ENCODE measurements at places on chromosomes 4 and X.

GRCh38 chr4:152892974-152893373 lies 43.1 kb upstream of the FHDC1 start:
- no peak for DNase-seq

- DNase-seq: no peak
Observed at GRCh38 chr4:120611092-120611491, 311.4 kb downstream of the PRDM5 start.

- DNase-seq: no peak
Observed at GRCh38 chr4:127642169-127642568, 9.4 kb downstream of the INTU start.

GRCh38 chrX:37912304-37912703 lies 64.9 kb upstream of the DYNLT3 start:
- peak; percentile 16 for DNase-seq

DNA sequence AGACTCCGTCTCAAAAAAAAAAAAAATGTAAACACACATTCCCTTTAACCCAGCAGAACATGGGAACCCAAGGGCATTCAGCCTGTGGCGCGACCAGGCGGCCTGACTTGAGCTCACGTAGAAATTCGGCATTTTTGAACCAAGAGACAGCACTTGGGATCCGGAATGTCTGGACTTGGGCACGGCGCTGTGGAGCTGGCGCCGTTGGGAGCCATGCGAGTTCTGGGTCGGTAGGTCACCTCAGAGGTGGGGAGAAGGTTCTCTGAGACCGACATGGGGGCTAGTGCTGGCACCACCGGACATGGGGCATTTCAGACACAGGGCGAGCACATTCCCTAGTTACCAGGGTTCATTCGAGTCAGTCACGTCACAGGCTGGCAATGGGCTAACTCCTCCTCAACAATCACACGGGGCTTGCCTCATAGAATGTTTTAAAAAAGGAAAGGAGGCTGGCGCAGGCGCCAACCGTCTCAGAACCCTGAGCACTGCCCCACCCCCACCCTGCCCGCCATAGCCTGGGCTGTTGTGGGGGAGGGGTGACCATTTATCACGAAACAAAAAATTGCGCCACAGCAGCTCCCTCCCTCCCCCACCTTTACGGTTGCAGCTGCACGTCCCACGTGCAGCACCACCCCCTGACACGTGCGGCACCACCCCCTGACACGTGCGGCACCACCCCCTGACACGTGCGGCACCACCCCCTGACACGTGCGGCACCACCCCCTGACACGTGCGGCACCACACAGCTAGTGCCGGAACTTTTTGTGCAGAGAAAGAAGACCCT lies at the start of gene TEX28:
TSS of gene TEX28 (minus strand) at position 334 of the 784 bp plus-strand sequence. CDS start 3,007 bp downstream, outside the sequence.
- no peak for DNase-seq

DNA sequence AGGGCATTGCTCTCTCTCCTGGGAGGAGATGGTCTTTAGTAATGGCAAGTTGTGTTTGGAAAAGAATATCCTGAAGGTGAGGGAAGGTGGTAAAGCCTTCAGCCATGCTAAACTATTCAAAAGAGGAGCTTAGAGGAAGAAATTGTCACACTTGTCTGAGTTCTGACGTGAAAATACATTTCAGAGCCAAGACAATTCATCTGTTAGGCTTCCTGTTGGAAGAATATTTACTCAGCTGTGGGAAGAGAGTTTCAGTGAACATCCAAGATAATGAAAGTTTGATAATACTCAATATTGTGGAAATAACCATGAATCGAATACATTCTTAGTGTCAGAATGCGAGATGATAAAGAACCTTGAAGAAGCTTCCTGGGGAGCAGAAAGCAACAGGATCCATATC lies 143.3 kb downstream of the GPAT3 start:
- DNase-seq: no peak

GRCh38 chr4:25022766-25023165 lies 8.0 kb downstream of the LGI2 start:
- DNase-seq: no peak

- DNase-seq: peak; percentile 78
Observed at GRCh38 chr4:7978489-7978888, 38.8 kb upstream of the AFAP1 start.

DNA sequence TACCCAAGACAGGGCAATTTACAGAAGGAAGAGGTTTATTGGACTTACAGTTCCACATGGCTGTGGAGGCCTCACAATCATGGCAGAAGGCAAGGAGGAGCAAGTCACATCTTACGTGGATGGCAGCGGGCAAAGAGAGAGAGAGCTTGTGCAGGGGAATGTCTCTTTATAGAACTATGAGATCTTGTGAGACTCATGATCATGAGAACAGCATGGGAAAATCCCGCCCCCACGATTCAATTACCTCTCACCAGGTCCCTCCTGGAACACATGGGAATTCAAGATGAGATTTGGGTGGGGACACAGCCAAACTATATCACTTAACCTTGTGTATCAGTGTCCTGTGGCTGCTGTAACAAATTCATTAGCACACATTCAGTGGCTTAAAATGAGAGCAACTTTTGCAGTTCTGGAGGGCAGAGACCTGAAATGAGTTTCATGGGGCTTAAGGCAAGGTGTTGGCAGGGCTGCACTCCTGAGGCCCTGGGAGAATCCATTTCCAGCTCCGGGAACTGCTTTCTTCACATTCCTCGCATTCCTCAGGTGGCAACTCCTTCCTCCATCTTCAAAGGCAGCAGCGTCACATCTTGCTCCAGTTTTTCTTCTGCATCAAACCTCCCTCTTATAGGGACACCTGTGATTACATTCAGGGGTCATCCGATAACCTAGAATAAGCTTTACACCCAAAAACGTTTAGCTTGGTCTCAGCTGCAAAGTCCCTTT lies 22.3 kb upstream of the NSG1 start:
- DNase-seq: no peak

DNA sequence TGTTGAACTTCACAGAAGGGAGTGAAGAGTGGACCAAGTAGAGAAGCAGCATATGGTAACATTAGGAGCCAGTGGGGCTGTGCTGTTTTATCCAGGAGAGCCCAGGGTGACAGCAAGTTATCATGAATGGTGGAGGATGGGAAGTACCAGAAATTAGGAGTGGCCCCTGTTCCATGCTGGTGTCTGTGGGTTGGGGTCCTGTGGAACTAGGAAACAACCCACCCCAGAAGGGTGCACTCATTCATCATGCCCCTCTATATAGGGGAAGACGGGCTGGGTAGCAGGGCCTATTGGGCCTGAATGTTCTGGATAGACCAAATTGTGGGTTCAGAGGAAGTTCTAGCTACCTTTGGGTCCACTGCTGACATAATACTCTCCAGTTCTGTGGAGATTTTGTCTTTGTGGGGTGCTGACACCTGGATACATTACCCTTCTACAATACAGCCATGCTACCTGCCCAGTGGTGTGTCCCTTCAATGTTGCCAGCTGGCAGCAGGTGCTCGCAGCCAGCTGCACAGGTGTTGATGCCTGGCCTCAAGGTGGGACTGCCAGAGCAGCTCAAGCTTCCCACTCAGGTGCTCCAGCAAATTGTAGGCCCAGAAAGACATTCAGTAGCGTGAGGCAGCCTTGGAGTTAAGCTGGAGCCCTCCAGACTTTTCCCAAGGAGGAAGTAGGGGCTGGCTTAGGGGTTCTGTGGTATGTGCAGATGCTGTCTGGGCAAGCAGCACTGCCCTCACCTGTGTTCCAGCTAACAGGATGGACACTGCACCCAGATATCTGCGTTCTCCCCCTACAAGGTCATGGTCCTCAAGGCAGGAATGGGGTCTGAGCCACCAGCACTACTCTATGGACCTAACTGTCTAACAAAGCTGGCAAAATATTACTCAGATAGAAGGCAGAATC lies 106.5 kb downstream of the NHSL2 start:
- DNase-seq: no peak

- peak; percentile 61 for DNase-seq
Observed at GRCh38 chr4:146524663-146525062, 2.9 kb upstream of the SLC10A7 start.

DNA sequence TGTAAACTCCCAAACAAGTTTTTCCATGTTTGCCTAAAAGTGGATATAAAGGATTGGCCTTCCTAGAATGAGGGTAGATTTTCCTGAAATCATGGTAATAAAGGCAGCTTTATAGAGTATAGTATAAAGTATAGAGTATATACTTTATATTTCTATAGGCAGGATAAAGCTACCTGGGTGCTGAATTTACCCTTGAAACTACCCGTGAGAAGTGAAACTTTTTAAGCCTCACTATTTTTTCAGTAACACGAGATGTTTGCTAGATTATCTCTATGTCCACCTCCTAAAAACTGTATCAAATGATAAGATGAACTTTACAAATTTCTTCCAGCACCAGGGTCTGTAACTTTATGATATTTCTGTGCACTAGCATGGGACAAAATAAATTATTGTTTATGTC lies 340.0 kb upstream of the GALNTL6 start:
- no peak for DNase-seq

- no peak for DNase-seq
Observed at GRCh38 chr4:80219301-80220025, 22.2 kb downstream of the PRDM8 start.

- no peak for DNase-seq
Observed at GRCh38 chr4:161892951-161893350, 270.8 kb downstream of the FSTL5 start.

DNA sequence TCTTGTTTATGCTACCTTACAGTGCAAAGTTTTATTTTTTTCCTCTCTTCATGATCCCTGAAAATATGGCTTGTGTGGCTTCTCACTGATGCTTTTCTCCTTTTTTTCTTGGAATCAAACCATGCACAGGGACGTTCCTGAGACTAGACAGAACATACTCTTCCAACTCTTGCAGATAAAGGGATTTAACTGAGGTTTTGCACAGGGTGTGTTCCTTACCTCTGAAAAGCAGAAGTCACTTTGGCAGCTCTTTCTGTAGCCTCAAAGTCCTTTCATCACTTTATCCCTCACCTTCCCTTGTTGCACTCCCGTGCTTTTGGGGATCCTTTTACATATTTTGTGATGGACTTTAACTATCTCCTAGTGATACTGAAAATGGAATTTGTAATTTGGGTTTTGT lies 300.1 kb downstream of the SPRY1 start:
- DNase-seq: no peak

DNA sequence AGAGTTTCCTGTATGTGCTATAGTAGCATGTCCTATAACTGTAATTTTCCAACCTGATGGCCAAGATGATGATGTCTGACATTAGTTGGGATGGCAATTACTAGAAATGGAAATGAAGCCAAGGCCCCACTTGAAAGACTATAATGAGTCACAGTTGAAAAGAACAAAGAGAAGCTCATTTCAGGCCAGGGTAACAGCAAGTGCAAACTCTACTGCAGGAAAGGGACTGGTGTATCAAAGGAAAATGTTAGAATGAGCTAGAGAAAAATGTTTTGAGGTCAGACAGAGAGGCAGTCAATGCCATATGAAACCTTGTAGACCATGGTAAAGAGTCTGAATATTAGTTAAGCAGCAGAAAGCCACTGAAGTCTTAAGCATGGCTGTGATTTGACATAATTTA lies 146.2 kb upstream of the SH3RF1 start:
- DNase-seq: no peak

DNA sequence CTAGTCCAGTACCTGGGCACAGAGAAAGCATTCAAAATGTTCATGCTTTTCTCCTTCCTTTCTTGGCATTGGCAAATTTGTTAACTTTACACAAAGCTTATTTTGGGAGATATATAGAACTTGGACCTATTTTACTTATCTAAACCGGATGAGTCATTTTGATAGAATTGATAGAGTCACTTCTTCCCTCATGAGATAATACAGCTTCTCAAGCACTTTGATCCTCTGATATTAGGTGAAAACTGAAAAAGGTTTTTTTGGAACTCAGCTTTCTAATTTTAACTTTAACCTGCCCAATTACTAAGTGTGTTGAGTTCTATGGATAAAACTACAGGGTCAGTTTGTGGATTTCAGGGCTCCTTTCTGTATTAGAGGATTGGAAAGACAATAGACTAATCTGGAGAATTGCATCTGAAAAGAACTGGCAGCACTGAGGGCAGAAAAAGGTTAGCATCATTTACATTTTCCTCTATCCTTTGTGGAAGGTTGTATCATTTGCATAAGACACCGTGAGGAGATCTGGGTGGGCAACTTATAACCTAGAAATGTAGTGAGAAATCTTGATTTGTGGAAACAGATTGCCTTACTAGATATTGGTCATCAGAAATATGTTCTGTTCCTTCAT lies 2.4 kb downstream of the WDR44 start:
- DNase-seq: no peak

DNA sequence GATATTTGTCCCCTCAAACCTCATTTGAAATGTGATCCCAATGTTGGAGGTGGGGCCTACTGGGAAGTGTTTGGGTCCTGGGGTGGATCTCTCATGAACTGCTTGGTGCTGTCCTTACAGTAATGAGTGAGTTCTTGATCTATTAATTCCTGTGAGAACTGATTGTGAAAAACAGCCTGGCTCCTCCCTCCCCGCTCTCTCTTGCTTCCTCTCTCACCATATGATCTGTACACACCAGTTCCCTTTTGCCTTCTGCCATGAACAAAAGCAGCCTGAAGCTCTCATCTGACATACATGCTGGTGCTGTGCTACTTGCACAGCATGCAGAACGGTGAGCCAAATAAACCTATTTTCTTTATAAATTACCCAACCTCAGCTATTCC lies 11.2 kb upstream of the YIPF7 start:
- no peak for DNase-seq

- DNase-seq: no peak
Observed at GRCh38 chrX:119636419-119636818, 30.2 kb upstream of the NKRF start.

GRCh38 chr4:113534711-113535110 lies 226.8 kb downstream of the CAMK2D start:
- DNase-seq: peak; percentile 13

DNA sequence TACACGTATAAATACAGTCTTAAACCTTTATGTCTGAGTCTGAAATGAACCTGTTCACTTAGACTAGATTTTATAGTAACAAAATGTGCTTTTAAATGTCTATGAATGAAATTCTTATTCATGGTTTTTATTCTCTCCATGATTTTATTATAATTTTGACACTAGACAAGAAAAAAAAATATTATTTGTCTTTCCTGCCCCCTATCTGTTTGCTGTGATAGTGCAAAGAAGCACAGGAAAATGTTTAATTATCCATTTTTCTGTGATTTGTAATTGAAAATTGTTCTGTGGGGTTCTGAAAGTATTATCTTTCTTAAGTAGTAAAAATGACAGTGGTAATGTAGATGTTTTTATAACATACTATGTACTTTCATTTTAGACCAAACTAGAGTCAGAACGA lies 52.0 kb downstream of the INTS6L start:
- no peak for DNase-seq

DNA sequence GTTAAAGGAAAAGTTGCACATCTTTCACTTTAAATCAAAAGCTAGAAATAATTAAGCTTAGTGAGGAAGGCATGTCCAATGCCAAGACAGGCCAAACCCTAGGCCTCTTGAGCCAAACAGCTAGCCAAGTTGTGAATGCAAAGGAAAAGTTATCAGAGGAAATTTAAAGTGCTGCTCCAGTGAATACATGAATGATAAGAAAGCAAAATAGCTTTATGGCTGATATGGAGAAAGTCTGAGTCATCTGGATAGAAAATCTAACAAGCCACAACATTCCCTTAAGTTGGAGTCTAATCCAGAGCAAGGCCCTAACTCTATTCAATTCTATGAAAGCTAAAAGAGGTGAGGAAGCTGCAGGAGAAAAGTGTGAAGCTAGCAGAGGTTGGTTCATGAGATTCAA lies 23.8 kb downstream of the NPFFR2 start:
- DNase-seq: no peak
